ENCODE measurements at places on chromosomes 1 and 21.

DNA sequence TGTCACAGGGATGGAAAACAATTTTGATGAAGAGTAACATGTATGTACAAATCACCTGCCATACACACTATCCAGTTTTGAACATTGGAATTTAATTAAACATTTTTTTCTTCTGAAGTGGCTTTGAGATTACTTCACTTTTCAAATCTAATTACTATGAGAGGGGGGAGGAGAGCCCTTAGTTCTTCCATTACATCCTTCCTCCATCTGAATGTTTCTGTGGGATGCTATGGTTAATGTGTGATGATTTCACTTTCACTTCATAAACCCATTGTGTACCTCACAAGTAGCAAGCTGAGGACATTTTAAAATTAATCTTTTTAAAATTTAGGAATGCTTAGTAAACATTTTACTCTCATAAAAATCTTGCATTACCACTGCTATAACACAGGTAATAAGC is 156.9 kb downstream of the RUNX1 start:
- no peak for DNase-seq

GRCh38 chr1:91450260-91450659 is 45.6 kb upstream of the HFM1 start:
- no peak for DNase-seq

GRCh38 chr1:240212556-240212955 is 120.9 kb downstream of the FMN2 start:
- no peak for DNase-seq

DNA sequence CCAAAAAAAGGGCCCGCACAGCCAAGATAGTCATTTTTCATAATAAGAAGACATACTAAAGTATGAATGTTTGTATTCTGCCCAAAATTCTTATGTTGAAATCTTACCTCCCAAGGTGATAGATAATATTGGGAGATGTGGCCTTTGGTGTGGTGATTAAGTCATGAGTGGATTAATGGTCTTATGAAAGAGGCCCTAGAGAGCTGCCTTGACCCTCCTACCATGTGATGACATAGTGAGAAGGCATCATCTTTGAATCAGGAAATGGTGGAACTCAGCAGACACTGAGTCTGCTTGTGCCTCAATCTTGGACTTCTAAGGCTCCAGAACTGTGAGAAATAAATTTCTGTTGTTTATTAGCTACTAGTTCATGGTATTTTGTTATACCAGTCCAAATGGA is 11.8 kb upstream of the RNPC3 start:
- DNase-seq = no peak

GRCh38 chr1:151838222-151839081 is 1.2 kb downstream of the C2CD4D start:
- no peak for DNase-seq

DNA sequence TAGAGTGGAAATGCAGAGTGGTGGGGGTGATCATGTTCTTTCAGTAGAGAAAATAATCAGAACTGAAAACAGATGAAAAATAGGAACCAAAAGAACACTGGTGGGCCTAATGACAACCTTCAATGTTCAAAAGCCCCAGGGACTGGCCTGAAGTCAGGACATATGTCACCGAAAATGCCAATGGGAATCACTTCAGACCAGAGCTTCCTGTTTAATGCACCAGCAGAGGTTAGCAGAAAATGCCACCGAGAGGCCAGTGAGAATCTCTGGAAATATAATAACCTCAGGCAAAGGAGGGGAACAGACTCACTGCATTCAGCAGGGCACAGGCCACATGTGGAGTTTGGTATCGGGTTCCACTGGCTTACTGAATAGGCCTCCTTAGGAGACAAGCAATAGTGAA is 15.9 kb upstream of the CD58 start:
- no peak for DNase-seq

DNA sequence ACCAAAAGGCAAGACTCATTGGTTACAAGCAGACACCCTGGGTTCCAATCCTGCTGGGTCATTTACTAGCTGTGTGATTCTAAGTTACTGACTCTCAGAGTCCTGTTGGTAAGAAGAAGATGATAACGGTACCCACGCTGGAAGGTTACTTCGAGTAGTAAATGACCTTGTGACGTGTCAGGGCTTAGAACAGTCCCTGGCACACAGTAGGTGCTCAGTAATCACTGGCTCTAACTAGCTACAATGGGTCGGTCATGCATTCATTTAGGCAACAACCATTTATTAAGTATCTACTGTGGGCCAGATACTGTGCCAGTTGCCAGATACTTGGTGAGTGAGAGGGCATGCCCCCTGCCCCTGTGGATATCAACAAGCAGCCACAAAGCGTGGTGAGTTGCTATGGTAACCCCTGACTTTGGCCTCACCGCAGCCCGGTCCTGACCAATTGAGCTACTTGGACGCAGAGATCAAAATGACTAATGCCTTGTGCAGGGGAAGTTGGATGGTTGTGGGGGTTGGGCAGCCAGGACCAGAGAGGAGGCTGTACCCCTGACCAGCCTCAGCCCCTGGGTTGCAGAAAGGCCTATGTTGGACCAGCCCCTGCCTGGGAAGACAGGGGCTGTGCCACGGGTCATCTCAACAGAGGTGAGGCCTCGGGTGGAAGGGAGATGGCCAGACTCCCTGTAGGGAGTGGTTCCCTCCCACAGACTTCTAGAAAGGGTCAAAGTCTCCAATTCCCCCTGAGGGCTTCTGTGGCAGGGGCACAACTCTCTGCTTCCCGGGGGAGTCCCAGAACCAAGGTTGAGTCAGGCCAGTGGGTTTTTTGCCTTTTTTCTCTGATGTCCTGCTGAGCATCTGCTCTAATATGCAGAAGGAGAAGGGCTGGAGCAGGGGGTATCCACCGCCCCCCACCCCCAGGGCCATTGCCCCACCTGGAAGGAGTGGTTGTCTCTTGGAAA is 16.0 kb downstream of the DHRS3 start:
- peak; percentile 93 for DNase-seq

GRCh38 chr1:24391882-24392603 is 21.5 kb downstream of the STPG1 start:
- peak; percentile 36 for DNase-seq

Data from brain microvascular endothelial cell (primary cell).